ENCODE measurements at places on chromosomes 4 and X.

GRCh38 chr4:143082701-143083100 lies 102.0 kb upstream of the USP38 start:
- DNase-seq, result no peak

DNA sequence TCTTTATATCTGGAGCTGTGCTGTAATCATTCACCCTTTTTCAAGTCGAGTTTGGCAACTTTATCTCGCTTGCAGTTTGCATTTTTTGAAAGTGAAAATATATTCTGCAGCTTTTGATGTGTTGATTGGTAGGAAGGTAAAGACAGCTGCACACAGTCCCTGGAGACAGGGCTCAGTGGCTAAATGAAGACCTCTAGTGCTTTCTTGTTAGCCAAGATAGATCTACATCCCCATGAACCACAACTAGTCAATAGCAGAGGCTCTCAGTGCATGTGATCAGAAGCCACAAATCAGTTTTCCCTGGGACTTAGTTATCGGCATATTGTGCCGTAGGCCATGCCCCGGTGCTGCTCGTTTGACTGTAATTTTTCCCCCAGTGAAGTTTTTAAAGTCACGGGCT lies 587.7 kb upstream of the PITX2 start:
- DNase-seq, result no peak

DNA sequence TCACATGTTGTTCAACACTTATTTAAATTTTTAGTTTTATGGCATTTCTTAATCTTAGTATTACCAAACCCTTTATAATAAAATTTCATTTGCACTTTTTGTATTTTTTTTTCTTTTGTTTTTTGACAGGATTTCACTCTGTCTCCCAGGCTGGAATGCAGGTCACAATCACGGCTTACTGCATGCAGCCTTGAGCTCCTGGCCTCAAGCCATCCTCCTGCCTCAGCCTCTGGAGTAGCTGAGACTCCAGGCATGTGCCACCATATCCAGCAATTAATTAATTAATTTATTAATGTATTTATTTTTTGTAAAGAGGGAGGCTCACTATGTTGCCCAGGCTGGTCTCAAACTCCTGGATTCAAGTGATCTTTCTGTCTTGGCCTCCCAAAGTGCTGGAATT lies 133.4 kb downstream of the ADGRL3 start:
- no peak for DNase-seq

DNA sequence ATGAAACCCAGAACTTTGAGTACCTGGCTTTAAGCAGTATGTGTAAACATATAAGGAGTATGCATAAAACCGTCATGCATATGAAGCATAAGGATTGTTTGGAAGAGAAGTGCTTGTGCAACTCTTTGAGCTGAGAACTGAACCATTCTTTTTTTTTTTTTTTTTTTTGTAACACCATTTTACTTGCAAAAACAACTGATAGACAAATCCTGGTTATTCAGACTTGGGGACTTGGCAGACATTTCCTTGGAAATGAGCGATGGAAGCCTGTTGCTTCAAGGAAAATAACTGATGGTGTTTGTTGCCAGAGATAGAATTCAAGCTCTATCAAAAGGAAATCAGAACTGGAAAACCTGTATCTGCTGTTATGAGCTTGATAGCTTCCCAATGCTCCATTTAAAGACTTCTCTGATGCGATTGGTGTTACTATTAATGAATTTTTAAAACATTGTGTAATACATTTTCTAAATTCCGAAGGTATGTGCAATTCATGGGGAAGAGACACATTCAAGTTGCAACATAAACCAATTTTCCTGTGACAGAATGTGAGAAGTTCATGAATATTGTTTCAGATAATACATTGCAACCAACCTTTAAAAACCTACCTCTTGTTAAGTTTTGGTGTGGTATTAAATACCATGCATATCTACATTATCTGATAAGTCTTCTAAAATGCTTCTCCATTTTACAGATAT lies 47.0 kb upstream of the FAT1 start:
- no peak for DNase-seq

DNA sequence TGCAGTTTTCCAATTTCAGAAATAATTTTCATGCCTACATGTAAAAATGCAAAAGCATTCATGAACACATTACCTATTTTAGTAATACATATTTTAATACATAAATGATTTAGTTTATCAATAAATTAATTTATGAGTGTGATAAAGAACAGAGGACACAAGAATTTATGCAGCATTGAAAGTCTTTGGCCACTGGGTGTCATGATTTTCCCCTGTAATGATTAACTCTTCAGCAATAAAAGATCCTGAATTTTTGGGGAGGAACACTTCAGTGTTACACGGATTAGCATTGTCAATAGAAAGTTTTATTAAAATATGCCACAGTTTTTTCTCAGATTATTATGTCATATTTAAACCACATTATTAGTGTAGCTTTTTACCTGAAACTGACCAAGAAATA lies 8.6 kb upstream of the VCX2 start:
- DNase-seq, result no peak

GRCh38 chr4:86203176-86203575 lies 156.7 kb downstream of the MAPK10 start:
- no peak for DNase-seq

DNA sequence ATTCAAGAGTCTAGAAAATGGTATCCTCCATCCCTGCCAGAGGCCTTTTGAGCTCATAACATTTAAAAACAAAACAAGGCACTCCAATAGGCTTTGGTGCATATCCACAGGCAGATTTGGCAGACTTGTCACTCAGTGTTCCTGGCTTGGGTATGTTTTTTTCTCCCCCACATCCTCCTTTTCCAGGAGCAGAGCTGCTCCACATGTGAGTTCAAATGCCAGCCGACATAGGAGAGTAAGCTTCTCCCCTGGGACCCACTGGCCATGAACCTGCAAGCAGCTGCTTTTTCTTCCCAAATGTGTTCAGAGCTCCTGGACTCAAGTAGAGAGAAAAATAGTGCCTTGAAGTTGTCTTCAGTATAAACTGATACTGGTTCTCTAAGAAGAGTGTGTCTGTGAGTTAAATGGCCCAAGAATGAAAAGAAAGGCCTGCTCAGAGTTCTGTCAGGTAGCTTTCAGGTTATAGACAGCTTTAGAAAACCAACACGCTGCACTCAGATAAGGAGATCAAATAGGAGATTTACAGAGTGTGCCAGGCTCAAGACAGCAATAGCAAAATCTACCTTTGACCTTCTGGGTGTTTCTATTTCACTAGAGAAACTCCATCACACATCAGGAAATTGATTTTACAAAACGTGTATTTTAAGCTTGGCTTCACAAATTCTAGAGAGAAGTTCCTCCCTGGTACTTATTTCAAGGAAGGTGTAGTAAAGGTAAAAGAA lies 162.5 kb upstream of the GALNT7 start:
- DNase-seq, result no peak

- no peak for DNase-seq
Observed at GRCh38 chrX:18278449-18278848, 57.8 kb upstream of the BEND2 start.

DNA sequence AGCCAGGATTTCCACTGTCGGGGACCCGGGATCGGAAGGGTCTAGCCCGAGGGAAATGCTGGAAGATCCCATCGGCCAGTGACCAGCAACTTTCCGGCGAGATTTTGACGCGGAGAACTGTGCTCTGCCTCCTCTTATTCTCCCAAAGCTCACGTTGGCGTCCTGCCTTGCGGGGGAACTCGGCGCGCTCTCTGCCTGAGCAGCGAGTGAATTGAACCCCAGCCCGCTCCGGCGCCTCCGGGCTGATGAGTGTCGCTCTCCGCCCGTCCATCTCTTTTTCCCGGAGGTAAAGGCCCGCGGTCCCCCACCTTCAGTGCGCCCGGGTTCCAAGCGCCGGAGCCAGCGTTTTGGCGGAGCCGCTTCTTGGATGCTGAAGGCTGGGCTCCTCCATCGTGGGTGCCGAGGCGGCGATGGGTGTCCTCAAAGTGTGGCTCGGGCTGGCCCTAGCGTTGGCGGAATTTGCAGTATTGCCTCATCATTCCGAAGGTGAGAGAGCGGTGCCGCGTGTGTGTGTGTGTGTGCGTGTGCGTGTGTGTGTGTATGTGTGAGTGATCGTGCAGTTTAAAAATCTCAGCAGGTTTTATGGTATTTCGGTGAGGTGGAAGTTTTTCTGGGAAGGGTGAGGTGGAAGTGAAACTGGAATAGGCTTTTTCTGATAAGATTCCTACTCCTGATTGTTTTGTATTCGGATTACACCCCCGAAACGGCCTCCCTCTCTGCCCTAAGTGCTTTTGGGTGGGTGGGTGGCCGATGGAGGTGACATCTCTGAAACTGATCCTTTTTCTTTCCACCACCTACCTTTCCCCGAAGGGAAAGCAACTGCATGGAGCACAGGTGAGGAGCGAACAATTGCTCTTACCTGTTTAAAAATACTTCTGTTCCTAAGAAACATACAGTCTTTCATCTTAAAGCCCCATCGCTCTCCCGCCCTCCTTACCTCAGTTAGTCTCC lies 752 bp downstream of the FRAS1 start:
- no peak for DNase-seq
